ENCODE measurements at places on chromosomes 13 and 19.
A peak's percentile ranks its signal among the peaks of the same experiment; 100 is the strongest.

GRCh38 chr13:33139184-33139583 is 123.0 kb downstream of the KL start:
- no peak for DNase-seq

DNA sequence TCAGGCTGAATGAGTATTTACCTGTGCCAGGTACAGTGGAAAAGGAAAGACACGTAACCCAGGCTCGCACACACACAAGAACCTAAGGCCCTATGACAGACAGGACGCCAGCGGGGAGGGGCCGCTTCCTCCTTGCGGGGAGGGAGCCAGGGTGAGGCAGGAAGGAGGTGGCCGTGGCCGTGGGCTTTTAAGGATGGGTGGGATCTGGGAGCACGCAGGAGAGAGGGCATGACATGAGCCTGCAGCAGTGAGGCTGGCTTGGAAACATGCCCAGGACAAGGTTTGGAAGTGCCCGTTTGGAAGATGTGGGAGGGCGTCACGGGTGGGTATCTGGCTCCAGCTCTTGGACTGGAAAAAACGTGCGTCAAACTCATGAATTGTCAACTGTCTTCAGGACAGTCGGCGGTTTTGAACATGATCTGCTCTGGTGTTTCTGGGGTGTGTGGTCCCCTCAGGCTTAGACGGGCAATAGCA is 20.1 kb downstream of the SH3GL1 start:
- DNase-seq = no peak

GRCh38 chr19:888581-889385 is 4.2 kb downstream of the MED16 start:
- DNase-seq = no peak

- peak; percentile 65 for DNase-seq
Observed at GRCh38 chr13:45367358-45367757, 26.4 kb upstream of the TPT1 start.

- no peak for DNase-seq
Observed at GRCh38 chr13:102830646-102831045, 15.2 kb upstream of the ERCC5 start.
